ENCODE measurements at places on chromosomes 7 and 10.

- DNase-seq = no peak
Observed at GRCh38 chr10:95374597-95375209, 83.9 kb upstream of the PDLIM1 start.

GRCh38 chr10:69279110-69279509 is 814 bp downstream of the HK1 start:
- no peak for DNase-seq

DNA sequence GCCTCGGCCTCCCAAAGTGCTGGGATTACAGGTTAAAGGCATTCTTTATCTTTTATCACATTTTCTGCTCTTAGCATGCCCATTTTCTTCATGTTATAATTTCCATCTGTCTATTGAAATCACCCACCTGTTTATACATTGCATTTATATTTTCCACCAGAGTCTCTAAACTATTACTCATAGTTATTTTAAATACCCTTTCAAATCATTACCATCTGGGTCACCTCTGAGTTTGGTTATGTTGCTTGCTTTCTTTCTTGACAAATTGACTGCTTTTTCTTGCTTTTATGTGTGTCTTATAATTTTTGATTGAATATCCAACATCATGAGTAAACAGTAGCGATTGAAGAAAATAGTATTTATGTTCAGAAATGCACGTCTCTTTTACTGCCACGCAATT is 71.4 kb downstream of the TMEM270 start:
- DNase-seq = no peak

DNA sequence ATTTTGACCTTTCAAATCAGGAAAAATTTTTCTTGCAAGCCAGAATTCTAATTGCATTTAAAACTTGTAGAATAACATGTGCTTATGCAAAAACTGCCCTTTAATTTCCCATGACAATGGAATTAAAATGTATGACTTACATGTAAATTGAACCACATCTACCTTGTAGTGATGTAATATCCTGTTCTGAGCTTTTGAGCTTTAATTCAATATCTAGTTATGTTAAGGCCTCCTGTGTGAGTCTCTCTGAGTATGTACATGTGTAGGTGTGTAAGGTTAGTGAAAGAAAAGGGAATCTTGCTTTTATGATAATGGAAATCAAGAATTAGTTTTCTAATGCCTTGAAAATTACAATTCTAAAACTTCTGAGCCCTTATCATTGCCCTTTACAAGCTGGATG is 344.8 kb upstream of the AKR1E2 start:
- DNase-seq = no peak

DNA sequence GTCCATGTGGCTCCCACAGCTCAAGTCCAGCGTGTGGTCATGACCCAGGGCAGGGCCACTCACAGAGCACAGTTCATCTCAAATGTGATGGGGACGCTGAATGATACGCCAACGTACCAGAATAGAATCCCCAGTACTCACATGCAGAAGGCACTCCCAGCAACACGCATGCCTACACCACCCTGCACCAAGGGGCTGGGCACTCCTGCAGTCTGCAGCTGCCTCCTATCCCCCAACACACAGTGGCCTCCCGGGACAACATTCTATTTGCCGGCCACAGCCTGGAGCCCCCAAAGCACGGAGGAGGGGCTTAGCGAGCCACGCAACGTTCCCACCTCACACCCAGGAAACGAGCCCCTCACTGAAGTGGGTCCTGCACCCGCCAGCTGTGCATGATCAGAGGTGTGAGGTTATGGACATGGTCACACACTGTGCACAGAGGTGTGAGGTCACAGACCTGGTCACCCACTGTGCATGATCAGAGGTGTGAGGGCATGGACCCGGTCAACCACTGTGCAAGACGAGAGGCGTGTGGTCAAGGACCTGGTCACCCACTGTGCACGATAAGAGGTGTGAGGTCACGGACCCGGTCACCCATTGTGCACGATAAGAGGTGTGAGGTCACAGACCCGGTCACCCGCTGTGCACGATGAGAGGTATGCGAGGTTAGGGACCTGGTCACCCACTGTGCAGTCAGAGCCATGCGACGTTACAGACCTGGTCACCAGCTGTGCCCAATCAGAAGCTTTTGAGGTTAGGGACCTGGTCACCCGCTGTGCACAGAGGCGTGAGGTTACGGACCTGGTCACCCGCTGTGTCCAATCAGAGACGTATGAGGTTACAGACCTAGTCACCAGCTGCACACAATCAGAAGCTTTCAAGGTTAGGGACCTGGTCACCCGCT is 182.8 kb downstream of the DIP2C start:
- no peak for DNase-seq

DNA sequence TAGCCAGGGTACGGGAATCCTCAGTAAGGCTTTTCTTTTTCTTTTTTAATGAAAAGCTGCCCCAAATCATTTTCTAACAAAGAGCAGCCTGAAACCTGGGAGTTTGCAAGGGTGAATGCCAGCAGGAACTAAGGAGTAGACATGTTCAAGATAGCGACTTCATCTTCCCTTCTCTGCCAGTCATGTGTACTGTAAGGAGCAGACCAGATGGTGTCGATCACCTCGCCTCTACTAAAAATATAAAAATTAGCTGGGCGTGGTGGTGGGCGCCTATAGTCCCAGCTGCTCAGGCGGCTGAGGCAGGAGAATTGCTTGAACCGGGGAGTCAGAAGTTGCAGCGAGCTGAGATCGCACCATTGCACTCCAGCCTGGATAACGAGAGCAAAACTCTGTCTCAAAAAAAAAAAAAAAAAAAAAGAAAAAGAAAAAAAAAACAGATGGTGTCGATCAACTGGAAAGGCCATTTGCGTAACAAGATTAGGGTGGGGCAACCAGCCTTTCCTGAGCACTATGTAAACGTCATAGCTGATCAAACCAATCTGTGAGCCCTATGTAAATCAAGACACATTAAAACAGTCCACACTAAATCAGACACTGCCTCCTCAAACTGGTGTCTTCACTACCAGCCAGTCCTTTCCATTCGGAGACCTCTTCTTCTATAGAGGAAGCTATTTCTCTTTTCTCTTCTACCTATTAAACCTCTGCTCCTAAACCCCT is 33.8 kb downstream of the NOLC1 start:
- DNase-seq = no peak

GRCh38 chr10:70475661-70476060 is 2.9 kb upstream of the PALD1 start:
- no peak for DNase-seq

GRCh38 chr10:5895365-5895764 is 5.3 kb downstream of the FBH1 start:
- no peak for DNase-seq

DNA sequence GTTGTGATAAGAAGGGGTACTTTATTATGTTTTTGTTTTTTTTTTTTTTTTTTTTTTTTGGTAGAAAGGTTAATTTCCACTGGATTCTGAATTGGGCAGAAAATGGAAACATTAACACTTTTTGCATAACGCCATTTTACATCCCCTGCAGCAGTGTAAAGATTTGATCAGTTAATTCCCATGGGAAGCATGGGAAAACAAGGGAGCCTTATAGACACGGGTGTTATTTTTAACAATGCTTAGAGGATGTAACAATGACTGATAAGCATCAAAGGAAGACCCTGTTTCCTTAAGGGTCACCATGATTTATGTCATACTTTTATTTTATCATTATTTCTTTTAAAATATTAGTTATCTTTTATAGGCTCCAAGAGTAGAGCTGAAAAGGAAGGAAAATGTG is 140.2 kb downstream of the CDK14 start:
- no peak for DNase-seq

- DNase-seq = no peak
Observed at GRCh38 chr7:95190515-95190914, 133.8 kb downstream of the PON1 start.

- no peak for DNase-seq
Observed at GRCh38 chr10:1425879-1426278, 311.4 kb downstream of the ADARB2 start.

- DNase-seq = no peak
Observed at GRCh38 chr10:120979435-120980278, 128.5 kb downstream of the WDR11 start.

- DNase-seq = no peak
Observed at GRCh38 chr7:29980151-29980550, 9.4 kb downstream of the SCRN1 start.

DNA sequence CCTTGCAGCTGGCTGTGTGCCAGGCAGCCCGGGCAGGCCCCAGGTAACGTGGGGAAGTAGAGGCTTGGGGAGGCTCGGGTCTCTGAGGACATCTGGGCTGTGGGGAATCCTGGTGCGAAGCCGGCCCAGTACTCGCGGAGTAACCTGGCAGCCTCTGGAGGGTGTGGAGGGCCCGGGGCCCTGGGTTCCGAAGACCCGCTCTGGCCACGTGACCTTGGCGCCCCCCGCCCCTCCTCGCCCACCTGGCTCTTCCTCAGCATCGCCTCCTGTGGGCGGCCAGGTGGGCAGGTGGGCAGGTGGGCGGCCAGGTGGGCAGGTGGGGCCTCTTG is 143.1 kb downstream of the WDR37 start:
- DNase-seq = no peak

GRCh38 chr10:3104251-3104918 is 37.0 kb downstream of the PFKP start:
- no peak for DNase-seq

DNA sequence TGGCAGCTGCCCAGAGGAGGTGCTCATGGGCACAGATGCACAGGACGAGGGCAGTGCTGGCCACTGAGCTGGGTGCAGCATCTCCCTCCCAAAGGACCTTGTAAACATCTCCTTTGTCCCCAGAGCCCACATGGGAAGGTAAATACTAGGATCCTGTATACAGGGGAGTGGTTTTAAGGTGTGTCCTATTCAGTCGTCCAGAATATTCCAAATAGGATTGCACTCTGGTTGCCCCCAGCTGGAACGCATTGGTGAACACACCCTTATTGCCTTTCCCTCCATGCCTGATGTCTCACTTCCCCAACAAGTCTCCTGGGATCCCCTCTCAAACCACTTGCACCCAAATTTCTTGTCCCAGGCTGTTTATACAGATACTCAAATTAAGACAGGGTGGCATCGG is 152.0 kb upstream of the PCBD1 start:
- DNase-seq = no peak

GRCh38 chr10:89683883-89684282 is 17.5 kb upstream of the KIF20B start:
- DNase-seq = no peak

GRCh38 chr7:85060696-85061095 is 126.2 kb downstream of the SEMA3D start:
- no peak for DNase-seq

Data from skeletal muscle cell (primary cell).